Endothelial cell (in vitro differentiated cells): ENCODE measurements at places on chromosomes 6 and 20. TPM values are rescaled to one million over a fixed set of nuclear protein-coding genes. Genes with fewer than 3 reads are reported as not detected.

Gene SLC17A4
- total RNA-seq, result not detected

DNA sequence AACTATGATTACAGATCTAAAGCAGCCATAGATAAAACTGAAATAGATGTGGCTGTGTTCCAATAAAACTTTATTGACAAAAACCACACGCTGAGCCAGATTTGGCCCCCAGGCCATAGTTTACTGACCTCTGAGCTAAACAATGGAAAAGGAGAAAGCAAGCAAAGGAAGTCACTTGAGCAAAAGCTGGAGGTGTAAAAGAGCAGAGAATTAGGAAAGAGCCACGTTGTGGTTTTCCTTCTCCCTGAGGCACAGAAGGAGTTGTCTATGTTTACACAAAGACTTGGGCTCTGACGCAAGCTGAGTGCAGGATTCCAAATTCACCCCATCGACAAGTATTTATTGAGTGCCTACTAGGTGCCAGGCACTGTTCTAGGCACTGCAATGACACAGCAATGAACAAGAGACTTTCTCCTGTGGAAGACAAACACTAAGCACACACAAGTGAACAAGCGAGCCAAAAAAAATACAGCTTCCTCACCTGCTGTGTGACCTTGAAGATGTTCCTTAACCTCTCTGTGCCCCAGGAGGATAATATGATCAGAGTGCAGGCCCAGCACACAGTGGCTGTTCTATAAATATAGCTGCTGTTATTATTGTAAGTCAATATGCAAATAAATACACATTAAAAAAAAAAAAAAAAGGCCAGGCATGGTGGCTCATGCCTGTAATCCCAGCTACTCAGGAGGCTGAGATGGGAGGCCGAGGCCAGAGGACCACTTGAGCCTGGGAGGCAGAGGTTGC lies 75.4 kb upstream of the PTPN1 start:
- H3K4me3 ChIP-seq, result no peak overlapping the region
- peaks cover 11% of the 10 kb centered on the region for H3K4me1 ChIP-seq
- no peaks in the 10 kb centered on the region for H3K36me3 ChIP-seq
- peaks cover 2% of the 10 kb centered on the region for H3K27me3 ChIP-seq
- no peak for DNase-seq

Gene TRIM31
- not detected for total RNA-seq

Gene SYNDIG1
- total RNA-seq, result 8.1 TPM

GRCh38 chr6:16504609-16505008 lies 256.7 kb downstream of the ATXN1 start:
- H3K4me3 ChIP-seq, result no peak overlapping the region
- DNase-seq, result no peak
- H3K27me3 ChIP-seq, result no peaks in the 10 kb centered on the region

Gene SYCP2L
- total RNA-seq, result 8.1 TPM

DNA sequence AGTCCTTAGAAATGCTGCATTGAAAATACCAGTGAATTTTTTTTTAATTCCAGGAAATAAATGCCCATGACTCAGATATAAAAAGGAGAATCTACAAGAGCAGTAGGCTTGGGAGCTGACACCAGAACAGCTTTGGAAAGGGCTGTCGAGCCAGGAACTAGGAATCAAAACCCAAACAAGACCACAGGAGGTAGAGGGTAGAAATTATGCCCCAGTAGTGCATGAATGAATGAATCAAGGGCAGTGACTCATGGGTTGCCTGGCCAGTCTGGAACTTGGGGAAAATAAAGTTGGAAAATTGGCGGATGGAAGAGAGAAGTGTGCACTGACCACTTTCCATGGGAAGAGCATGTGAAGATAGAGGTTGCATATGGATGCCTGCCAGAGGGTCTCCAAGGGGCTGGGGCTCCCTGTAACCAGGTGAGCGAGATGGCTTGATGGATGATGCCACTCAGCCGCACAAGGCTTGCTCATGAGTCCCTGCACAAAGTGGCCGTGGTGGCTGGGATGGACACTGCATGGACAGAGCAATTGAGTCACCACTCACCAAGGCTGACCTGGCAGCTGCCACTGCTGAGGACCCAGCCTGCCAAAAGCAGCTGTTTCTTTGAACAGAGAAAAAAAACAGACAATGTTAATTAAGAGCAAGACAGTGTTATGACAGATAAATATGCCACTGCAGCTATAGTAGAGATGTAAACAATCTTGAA lies 15.2 kb upstream of the MCCD1 start:
- no peak for DNase-seq
- H3K4me1 ChIP-seq, result no peaks in the 10 kb centered on the region
- peaks cover 7% of the 10 kb centered on the region for H3K36me3 ChIP-seq
- H3K4me3 ChIP-seq, result no peak overlapping the region
- H3K27ac ChIP-seq, result no peak overlapping the region

DNA sequence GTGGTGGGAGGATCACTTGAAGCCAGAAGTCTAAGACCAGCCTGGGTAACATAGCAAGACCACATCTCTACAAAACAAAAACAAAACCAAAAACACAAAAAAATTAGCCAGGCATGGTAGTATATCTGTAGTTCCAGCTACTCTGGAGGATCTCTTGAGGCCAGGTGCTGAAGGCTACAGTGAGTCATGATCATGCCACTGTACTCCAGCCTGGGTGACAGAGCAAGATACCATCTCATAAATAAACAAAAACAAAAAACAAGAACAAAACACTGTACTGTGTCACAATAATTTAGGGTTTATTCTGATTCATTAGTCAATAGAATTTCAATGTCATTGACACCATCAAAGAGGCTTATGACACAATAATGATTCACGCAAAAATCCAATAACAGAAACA lies 1121.7 kb upstream of the MAP3K7 start:
- H3K27me3 ChIP-seq, result no peaks in the 10 kb centered on the region
- no peak overlapping the region for H3K4me3 ChIP-seq
- no peaks in the 10 kb centered on the region for H3K36me3 ChIP-seq
- H3K4me1 ChIP-seq, result peaks cover 6% of the 10 kb centered on the region
- DNase-seq, result no peak

DNA sequence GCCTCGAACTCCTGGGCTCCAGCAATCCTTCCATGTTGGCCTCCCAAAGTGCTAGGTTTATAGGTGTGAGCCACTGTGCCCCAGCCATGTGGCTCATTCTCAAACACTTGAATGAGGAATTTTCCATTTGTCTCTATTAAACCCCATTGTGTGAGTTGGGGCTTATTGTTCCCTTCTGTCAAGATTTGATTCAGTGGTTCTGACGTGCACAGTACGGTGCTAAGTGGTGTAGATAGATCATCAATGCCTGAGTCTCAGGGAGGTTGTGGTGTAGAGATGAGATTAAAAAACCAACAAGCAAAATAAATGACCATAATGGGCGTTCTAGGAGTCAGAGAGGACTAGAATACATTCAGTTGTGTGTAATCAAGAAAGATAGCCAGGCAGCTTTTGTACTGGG lies 335.6 kb downstream of the PRL start:
- no peak for DNase-seq
- peaks cover 24% of the 10 kb centered on the region for H3K4me1 ChIP-seq
- peaks cover 12% of the 10 kb centered on the region for H3K36me3 ChIP-seq
